Kidney capillary endothelial cell (primary cell): ENCODE measurements at places on chromosomes 13 and 19.

- DNase-seq: peak; percentile 26
Measured at GRCh38 chr19:52188822-52189734, 774 bp upstream of the PPP2R1A start.

GRCh38 chr13:97559981-97560380 is 126.0 kb downstream of the RAP2A start:
- DNase-seq: no peak

DNA sequence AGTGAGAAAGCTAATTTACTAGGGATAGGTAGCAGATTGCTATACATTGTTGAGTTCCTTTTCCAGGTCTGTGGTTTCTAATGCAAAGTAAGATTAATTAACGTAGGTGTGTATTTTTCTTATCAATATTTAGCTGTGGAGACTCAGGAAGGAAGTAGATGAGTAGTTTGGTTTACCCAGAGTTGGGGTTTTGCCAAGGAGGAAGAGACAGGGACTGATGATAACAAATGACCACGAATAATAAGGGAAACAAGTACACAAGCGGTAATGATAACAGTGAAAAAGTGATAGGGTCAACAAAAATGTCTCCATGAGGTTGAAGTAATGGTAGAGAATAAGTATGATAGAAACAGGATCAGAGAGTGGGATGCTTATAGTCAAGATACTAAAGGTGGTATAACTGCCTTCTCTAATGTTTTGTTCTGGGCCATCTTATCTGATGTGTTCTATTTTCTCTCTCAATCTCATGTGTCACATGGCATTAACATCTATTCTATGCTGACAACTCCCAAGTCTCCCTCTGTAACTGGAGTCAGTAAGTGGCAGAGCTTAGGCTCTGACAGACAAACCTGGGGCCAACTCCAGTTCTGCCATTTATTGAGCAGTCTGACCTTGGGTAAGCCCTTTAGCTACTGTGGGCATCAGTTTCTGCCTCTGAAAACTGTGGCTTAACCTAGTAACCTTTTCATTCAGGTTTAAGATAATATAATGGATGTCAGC is 8.8 kb downstream of the OBI1 start:
- peak; percentile 32 for DNase-seq

- no peak for DNase-seq
Measured at GRCh38 chr19:12946092-12946721, 545 bp downstream of the RAD23A start.

DNA sequence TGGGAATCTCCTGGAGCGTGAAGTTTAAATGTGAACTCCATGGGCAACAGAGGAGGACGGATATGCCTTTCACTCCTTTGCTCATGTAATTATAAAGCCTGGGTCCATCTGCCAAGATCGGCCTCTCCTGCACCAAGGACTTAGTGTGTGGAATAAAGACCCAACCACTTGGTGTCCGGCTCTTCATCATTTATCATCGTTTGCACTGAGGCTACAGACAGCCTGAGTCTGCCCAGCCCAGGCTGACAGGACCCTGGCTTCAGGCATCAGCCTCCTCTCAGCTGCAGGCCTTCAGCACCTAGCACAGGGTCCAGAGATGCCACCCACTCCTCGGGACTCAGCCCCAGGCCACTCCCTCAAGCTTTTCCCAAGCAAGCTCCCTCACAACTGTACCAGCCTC is 206.8 kb upstream of the IPO5 start:
- no peak for DNase-seq

GRCh38 chr13:60226507-60226906 is 62.8 kb upstream of the DIAPH3 start:
- DNase-seq: peak; percentile 2

DNA sequence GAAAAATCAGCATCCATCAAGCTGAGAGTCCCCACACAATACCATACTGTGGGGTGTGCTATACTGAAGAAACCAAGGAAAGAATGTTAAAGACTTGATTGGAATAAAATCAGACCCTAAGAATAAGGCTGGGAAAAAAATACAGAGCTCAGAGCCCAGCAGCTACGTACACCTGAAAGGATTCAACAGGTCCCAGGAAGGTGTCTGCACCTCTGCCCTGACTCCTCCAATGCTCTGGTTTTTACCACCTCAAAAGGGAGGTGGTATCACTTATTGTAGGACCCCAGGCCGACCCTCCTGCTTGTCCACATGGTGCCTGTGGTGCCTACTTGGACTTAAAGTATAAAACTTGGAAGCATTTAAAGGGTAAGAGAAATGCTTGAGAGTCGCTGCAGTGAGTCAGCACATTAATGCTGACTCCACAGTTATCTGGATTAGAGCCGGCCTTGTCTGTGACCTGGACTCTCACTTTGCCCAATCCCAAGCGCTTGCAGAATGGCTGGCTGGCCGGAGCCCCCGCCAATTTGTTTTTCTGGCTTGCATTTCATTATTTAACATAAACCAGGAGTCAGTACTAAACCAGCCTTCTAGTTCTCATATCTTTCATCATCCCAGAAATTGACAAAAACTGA is 110.1 kb downstream of the FGF14 start:
- DNase-seq: no peak

GRCh38 chr13:45349438-45349837 is 8.5 kb upstream of the TPT1 start:
- no peak for DNase-seq

- DNase-seq: no peak
Measured at GRCh38 chr13:25306671-25307464, 5.4 kb downstream of the NUP58 start.

DNA sequence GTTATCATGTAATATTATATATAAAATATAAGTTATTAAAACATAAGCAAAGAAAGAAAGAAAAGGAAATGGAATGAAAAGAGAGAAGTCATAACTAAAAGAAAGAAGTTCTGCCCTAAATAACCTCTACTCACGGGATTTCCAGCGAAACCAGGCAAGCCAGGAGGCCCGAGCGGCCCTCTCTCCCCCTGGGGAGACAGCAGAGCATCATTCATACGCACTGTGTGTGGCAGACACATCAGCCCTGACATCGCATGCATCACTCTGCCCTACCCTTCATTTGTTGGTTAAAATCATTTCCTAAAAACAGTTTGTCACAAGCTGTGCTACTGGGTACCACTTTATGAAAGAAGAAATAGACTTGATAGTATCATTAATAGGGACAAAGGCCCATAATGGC is 95.2 kb downstream of the COL4A1 start:
- no peak for DNase-seq

DNA sequence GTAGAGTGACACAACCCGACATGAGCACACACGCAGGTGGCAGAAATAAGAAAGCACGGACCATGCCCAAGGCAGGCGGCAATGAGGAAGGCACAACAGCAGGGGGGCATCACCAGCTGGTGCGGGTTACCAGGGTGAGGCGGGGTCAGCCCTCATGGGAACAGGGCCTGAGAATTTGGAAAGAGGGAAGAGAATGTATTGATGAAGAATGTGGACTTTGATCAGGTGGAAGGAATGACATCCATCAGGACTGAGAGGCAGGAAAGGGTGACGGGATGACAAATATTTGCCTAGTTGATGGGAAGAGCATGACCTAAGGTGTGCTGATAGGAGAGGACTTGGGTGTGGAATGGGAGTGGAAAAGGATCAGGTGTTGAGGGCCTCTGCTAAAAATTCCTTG is 177.5 kb downstream of the ABCC4 start:
- no peak for DNase-seq

DNA sequence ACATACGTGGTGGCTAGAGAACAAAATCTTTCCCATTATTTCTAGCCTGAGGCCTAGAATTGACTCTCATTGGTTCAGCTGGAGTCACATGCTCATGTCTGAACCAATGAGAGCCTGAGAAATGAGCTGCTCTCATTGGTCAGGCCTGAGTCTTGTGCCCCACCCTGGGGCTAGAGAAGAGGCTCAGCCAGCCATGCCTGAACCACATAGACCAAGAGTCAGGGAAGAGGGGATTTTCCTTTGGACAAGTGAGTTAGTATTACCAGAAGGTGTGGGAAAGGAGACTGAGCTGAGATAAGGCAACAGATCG is 6.9 kb downstream of the FXYD5 start:
- no peak for DNase-seq
